Pons (tissue), 1 donor: ENCODE measurements at places on chromosomes 11 and 22.

DNA sequence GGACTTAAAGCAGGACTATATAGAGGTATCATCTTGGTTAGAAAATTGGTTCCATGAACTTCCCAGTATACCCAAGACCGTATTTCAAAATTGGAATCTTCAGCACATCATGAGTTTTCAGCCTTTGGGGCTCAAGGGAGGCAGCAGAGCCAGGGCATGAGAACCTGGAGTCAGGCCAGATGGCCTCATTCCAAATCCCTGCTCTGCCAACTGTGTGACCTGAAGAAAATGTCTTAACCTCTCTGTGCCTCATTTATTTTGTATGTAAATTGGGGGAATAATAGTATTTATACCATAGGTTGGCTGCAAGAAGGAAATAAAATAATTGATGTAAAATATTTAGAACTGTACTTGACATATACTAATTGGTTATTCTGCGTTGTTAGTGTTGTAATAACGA lies 987.6 kb downstream of the TBC1D22A start:
- no peak for DNase-seq

DNA sequence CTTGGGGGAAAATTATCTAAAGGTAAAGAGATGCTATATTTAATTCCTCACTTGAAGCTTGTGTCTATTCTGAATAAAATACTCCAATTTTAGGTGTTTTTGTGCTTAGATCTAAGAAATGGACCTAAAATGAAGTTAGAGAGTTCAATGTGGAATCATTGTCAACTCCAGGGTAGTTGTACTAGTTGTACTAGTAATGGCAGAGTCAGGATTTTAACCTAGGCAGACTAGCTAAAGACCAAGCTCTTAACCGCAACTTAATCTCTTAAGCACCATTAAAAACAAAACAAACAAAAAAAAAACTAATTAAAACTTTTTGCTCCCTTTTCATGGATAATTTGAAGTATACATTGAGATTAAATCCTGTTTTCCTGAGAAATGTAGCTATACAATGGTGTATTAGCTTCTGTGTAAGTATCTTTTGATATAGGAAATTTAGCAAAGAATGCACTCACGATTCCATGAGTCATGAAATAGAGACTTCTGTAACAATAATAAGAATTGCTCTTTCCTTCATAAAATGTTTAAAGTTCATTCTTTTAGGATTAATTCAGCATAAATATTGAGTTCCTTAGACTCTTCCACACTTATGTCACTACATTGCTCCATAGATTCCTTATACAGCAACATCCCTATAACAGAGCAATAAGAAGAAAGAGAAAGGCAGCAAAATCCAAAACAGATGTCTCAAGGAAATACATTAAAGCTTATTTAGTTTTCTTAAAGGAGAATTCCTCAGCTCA lies 26.5 kb upstream of the SOX6 start:
- DNase-seq = no peak

DNA sequence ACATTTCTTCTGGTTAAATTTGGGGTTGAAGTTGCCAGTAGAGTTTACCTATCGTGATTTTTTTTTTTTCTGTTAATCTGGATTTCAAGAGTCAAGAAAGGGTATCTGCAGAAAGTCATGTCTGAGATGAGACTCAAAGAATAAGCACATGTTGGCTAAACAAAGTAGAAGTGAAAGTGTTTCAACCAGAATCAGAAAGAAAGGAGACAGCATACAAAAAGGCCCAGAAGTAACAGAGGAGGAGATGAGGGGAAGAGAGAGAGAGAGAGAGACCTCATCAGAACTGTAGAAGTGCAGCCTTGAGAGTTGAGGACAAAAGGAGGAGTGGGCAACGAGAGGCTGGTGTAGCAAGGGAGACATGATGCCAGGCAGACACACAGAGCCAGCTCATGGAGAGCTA lies 54.9 kb downstream of the SVIP start:
- no peak for DNase-seq

- no peak for DNase-seq
Measured at GRCh38 chr11:128931668-128932067, 11.0 kb downstream of the TP53AIP1 start.

GRCh38 chr11:128723531-128723930 lies 29.7 kb downstream of the FLI1 start:
- DNase-seq = no peak

DNA sequence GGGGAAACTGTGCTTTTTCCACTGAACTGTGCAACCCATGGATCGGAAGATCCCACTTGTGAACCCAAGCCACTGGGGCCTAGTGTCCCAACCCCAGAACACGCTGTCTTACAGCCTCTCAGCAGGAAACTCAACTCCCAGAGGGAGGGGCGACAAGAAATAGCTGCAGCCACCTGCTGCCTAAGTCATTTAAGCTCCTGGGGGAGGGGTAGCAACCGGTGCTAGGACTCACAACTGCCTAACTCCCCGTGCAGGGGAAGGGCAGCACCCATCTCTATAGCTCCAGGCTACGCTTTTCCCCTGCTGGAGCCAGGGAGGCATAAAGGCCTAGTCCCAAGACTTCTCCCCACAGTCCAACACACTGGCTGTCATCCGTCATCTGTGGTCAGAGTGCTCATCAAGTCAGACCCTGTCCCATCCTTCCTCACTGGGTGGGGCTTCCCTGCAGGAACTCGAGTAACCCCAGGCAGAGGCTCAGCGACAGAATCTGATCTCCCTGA lies 363.0 kb downstream of the LUZP2 start:
- DNase-seq = no peak

GRCh38 chr11:96229354-96229977 lies 113.5 kb downstream of the MAML2 start:
- DNase-seq = peak; percentile 2

GRCh38 chr11:110147962-110148709 lies 54.9 kb downstream of the ZC3H12C start:
- no peak for DNase-seq

- no peak for DNase-seq
Measured at GRCh38 chr11:121503051-121503450, 50.3 kb upstream of the SORL1-AS1 start.

DNA sequence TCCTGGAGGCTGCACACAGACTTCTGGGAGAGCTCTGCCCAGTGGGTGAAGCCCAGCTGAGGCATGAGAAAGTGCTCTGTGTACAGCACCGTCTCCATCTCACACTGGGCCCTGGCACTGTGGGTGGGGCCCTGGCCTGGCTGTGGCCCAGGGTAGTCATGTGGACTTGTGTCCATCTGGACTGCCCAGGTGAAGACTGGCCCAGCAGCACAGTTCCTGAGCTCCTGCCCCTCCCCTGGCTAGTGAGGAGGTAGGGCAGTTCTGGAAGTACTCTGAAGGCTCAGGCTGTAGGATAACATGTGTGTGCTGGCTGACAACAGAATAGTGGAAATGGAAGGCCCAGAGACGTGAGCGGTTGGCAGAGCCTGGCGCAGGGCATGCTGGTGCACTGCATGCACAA lies 35.4 kb downstream of the RSPH14 start:
- DNase-seq = no peak

GRCh38 chr11:76918941-76919386 lies 58.2 kb downstream of the ACER3 start:
- peak; percentile 96 for DNase-seq

GRCh38 chr11:70348191-70348590 lies 50.1 kb upstream of the CTTN start:
- no peak for DNase-seq
